ENCODE measurements at places on chromosomes 6 and 20.
A peak's percentile ranks its signal among the peaks of the same experiment; 100 is the strongest.

DNA sequence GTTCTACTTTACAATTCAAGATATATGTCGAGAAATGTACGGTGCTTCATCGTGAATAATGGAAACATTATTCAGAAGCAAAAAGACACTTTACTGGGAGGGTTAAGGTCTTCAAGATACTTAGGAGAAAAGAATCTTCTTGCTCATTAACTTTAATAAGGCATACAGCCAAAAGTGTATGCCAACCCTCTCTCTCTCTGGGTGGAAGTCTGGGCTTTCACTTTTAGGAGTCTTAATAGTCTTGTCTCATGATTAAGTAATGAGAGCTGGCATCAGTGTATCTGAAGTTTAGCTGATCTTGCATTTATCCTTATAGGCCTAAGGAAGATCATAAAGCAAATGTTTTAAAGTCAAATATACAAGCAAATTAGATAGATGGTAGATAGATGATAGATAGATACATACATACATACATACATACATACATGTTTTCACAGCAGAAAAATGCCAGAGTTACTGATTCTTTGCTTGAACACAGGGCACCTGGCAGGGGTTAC, 21.5 kb downstream of the OLIG3 start:
- no peak for DNase-seq

DNA sequence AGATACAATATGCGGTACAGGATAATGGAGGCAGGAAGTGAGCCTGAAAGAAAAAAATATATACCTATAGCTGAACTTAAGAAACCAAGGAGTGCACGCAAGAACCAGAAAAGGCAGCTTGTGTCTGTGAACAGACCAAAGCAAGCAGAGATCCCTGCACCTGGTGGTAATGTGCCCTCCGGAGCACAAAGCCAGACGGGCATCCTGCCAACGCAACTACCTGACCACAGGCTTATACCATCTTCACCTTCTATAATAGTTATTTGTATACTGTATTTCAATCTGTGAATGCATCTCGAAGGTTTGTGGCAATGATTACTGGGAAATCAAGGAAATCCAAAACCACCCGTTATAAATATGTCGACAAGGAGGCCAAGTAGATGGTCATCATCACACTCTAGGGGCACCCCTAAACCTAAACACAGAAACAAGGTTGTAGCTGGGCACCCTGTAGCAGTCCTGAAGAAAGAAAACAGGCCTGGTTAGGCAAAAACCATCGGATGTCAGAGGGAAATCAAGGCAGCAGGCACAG, 801 bp downstream of the FBXL4 start:
- DNase-seq: no peak

GRCh38 chr20:25549172-25549773, 36.1 kb downstream of the NINL start:
- DNase-seq: no peak

- no peak for DNase-seq
These were observed 2.8 kb downstream of the SIRPA start for GRCh38 chr20:1897965-1898464.

- no peak for DNase-seq
These were observed 15.5 kb upstream of the MROH8 start for GRCh38 chr20:37194621-37195417.

GRCh38 chr20:59565768-59566461, 38.4 kb upstream of the PHACTR3 start:
- DNase-seq: no peak

DNA sequence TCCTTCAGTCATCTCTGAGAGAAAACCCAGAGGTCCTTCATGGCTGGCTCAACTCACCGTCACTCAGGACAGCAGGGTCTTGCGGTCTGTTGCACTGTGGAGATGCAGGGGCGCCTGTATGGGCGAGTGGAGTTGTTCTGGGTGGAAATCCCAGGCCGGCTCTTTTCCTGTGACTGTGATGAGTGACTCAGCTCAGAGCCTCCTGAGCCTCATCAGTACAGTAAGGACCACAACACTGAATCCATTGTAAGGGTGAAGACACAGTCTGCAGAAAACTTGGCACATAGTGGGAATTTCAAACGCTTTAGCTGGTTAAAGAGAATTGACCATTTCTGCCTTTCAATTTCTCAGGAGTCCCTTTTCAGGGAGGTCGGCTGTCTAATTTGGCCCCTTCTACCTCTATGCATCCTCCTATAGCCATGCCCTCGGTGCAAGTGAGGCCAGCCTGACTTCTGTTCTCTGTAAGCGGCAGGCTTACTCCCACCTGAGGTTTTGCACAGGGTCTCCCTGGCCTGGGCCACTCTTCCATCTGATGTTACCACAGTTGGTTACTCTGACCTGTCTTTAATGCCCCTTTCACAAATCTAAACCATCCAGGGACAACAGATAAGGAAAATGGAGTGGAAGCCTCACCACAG, 35.5 kb upstream of the TBXT start:
- DNase-seq: no peak

DNA sequence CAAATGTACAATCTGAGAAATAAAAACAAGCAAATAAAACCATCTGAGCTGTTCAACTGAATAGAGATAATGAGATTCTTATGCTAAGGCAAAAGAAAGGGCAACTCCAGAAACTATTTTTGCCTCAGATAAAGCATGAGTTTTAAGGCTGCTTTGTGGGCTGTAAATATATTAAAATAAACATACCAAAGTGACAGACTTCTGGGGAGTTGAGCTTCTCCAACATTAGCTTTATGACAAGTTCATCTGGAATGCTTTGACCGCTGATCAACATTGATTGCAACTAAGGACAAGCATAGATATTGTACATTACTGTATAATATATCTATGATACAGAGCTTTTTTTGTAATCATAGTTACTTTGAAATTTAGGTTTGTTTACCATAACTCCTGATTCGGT, 19.3 kb downstream of the AK9 start:
- no peak for DNase-seq

- DNase-seq: no peak
These were observed 28.8 kb upstream of the DDR1 start for GRCh38 chr6:30855429-30856075.

- no peak for DNase-seq
These were observed 15.4 kb downstream of the POPDC3 start for GRCh38 chr6:105164418-105164817.

DNA sequence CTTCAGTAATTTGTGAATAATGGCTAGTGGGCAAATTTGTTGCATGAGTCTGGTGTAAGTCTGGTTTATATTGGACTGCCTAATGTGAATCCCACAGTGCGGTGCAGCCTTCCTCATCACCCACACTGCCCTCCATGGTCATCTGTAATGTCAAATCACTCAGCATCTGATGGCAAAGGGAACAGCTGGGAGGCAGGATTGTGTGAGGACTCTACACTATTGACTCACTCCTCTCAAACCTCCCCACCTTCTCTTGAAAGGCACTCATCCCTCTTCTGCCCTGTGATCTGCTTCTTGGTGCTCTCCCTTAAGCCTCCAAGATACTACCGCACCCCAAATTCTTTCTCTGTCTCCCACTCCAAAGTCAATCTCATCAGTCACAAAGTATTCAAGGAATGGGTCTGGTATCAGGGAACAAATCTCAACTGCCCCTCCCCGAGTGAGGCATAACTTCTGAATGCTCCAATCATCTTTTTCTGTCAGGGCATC, 146.0 kb upstream of the BEND6 start:
- DNase-seq: no peak

DNA sequence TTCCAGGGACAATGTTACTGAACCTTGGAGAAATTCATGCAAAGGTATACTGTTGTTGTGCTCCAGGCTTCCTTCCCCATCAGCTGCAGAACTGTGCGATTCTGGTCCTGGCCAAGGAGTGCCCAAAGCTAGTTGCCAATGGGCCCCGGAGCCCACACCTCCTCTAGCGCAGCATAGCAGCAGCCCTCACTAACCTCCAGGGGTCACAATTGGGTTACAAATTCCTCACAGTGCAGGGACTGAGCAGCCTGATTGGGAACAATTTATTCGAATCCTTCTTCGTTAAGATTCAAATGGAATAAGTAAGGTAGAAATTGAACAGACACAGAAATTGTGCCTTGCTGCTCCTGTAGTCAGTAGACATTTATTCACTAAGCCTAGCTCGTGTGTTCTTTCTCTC, 284.9 kb downstream of the PRKN start:
- DNase-seq: peak; percentile 44

DNA sequence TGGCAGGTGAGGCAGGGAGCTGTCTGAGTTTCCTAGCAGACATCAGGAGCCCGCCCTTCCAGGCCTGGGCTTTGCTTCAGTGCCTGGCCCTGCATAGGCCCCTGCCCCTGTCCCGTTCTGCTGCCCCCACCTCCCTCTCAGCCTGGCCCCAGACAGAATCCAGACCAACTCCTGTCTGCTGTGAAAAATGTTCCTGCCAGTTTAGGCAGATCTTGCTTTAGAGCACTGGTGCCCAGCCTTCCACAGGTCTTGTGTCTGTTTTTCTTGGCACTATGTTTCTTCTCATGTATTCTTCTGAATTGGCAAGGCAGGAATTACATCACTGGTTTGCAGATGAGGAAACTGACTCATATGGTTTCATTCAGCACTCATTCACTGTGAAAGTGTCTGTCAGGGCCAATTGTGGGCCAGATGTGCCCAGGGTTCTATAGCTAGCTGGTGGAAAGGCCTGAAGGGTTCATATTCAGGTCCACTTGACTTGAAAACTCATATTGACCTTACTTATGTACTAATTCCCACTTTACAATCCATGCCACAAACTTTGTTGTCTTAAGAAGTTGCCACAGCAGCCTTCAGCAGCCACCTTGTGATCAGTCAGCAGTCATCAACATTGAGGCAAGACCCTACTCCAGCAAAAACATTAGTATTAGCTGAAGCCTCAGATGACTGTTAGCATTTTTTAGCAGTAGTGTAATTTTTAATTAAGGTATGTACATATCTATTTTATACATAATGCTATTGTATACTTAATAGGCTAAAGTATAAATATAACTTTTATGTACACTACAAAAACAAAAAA, 40.5 kb downstream of the HLA-F start:
- DNase-seq: no peak

DNA sequence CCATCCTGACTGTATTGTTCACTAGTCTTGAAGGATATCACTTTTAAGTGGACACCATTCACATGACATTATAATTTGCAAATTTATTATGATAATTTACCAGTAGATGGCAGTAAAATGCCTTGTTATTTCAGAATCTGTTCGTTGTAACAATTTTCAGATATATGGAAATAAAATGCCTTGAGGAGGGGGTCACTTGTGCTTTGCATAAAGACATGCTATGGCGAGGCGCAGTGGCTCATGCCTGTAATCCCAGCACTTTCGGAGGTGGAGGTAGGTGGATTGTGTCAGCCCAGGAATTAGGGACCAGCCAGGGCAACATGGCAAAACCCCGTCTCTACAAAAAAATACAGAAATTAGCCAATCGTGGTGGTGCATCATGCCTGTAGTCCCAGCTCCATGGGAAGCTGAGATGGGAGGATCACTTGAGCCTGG, 9.0 kb upstream of the NCOA6 start:
- DNase-seq: no peak

DNA sequence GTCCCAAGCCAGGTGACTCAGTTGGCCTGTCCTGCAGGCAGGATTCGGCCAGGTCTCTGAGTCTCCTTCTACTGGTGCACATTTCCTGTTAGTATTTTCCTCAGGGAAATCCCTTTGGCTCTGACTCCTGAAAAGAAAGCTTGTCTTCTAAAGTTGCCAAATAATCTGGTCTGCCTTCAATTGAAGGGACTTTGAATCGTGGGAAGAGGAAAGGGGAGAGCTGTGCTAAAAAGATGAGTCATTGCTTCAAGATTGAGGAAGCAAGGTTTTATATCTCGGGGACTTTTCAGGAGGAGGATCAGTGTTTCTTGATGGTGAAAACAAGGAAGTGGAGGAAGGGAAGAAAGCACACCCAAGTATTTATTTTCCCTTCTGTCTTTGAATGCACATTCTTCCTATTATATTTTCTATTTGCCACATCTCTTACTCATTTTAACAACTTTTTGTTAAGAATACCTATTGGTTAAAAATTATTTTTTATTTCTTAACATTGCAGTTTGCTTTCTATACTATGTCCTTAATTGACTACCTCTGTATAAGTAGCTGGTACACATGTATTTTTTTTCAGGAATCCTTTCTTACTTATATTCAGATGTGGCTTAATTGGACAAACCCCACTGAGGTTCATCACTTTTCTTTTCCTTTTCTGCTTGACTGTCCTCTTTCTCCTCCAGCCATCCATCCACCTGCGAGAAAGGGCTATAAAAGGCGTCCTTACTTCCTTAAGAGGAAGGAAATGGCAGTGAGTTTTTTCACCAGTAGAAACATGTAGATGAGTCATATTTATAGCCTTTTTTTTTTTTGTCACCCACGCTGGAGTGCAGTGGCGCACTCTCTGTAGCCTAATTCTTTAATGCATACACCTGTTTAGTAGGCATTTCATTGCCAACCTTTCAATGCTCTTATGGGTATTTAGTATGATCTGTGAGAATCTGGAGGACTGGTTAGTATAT, 15.0 kb upstream of the IFNGR1 start:
- DNase-seq: no peak

DNA sequence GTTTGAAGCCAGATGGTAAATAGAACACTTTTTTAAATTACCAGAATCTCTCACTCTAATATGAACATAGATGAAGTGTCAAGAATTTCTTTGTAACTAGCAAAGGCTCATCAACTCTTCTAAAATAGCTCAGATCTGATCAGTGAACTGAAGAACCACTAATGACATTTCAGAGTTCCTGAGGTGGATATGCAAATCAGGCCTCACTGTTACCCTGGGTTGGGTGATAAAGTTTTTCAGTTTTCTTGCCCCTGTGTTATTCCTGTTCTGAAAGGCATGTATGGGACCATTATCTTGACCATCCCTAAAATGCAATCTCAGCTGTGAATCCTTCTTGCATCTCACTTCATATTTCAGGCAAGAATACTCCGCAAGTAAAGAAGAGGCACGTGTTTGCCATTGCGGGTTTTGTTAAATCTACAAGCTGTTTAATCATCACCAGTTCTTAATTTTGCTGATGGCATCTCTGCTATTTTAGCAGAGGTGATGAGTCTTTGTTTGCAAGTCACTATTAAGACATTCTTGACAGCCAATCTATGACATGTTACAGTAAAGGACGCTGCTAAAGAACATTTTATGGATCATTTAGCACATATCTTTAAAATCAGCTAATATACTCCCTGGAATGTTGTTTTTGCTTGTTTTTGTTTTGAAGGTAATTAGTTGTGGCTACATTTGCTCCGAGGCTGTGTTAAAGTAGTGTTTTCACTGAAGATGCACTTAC, 47.9 kb downstream of the KHDC1L start:
- no peak for DNase-seq

DNA sequence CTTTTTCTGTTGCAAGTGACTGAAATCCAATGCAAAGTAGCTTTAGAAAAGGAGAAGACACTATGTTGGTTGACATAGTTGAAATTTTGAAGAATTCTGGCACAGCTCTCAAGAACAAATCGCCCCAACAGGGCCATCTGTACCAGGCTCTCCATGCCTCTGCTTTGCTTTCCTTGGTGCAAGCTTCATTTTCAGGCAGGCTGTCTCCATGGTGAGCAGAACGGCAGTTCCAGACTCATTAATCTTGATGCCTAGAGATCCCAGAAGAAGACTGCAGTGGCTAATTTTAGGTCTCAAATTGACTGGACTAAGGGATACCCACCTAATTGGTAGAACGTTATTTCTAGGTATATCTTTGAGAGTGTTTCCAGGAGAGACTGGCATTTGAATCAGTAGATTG, 950.7 kb upstream of the FLRT3 start:
- DNase-seq: no peak

All from substantia nigra (tissue), 51 donors.